ENCODE measurements at places on chromosomes 5 and 9.
A peak's percentile ranks its signal among the peaks of the same experiment; 100 is the strongest.

GRCh38 chr5:173319646-173320045 lies 8.6 kb downstream of the STC2 start:
- no peak for DNase-seq

- no peak for DNase-seq
Observed at GRCh38 chr5:67652201-67652600, 455.6 kb upstream of the CD180 start.

GRCh38 chr5:6487081-6487480 lies 38.4 kb downstream of the UBE2QL1 start:
- DNase-seq, result no peak

DNA sequence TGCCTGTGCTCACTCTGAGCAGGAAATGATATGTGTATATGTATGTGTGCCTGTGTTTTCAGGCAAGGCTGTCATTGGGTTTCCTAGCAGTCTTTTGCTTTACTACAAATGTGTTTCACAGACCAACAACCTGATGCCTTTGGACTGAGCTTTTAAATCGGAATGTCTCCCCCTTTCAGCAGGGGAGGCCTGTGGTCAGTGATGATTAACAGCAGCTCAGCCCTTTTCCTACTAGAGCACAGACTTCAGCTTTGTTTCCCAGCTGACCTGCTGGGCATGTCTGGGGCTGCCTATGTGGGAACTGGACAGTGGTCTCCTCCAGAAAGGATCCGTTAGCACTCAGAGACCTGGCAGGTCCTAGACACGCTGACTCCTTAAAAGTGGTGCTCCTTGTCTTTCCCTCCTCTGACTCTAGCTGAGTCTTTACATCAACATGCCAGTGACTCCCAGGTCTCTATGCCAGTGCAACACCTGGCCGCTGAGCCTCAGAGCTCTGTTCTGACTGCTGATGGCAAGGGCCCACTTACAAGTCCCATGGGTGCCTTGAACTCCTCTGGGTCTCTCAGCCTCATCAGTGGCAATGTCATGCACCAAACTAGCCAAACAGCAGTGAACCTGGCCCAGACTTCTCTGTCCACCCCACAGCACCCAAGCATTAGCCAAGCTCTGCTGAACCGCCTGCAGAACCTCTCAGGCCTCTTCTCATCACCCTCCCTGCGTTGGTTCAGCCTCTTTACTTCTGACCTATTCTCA lies 7.7 kb downstream of the MACROH2A1 start:
- DNase-seq, result no peak

GRCh38 chr5:103951776-103952175 lies 389.2 kb upstream of the NUDT12 start:
- DNase-seq, result no peak

DNA sequence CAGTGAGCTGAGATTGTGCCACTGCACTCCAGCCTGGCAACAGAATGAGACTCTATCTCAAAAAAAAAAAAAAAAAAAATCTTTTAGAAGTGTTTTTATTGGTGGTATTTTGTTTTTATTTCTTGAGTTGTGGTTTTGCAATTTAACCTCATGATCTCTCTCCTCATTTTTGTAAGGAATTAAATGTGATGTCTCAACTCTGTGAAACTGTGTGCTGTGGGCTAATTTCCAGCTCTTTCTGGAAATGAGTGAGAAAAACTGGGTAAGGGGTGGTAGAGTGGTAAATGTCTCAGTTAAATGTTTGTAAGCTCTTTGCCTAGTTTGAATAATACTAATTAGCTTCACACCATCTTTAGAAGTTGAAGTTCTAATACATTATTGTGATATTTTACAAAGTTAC lies 29.0 kb downstream of the ACO1 start:
- DNase-seq, result no peak

GRCh38 chr5:176723440-176723839 lies 76.2 kb downstream of the TSPAN17 start:
- DNase-seq, result no peak

GRCh38 chr5:31470608-31471007 lies 61.3 kb downstream of the DROSHA start:
- DNase-seq, result peak; percentile 36

DNA sequence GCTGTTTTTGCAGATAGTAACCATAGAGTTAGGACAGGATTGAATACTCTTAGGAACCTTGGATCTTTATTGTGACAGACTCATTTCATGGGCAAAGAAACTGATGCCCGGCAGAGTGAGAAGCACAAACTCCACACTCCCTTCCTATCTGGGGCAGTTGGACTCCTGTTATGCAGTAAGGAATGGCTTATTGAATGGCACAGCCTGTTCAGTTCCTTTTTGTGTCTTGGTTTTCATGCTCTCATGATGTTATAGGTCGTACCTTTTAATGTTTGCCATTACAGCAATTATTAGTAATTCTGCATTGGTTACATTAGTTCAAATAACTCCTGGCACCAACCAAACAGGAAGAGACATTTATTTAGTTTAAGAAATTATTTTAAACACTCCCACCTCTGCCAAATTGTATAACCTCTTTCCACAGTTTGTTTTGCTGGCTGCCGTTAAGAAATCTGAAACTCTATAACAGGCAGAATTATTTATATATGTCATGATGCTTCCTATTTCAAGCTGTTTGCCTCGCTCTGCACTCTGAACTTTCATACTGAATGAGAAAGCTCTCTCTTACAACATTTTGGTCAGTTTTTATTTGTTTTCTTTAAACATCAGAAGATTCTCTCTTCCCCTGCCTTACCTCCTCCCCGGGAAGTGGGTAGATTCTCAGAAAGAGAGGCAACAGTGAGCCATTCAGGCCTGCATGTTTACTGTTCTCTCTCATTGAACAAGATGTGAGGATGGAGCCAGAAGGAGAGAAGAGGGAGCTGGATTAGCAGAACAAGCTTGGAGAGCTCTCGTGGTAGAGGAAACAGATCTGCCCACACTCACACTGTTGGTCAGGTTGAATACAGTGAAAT lies 144.4 kb downstream of the ARHGEF28 start:
- no peak for DNase-seq

DNA sequence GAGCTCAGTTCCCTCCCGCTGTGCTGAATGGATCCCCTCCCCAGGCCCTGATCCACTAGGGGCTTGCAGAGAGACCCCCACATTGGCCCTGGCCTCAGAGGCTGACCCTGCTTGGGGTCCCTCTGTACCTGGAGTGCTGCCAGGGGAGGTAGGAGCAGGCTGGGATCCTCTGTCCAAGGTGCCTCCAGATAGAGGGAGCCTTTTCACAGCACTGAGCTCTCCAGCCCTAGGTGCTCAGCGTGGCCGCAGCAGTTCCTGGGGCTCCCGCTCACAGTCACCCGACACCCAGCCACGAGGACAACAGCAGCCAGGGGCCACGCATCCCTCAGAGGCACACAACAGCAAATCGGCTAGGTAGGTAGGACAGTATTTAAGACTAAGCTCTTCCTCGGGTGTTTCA lies 62.2 kb upstream of the IRX2 start:
- DNase-seq, result no peak

DNA sequence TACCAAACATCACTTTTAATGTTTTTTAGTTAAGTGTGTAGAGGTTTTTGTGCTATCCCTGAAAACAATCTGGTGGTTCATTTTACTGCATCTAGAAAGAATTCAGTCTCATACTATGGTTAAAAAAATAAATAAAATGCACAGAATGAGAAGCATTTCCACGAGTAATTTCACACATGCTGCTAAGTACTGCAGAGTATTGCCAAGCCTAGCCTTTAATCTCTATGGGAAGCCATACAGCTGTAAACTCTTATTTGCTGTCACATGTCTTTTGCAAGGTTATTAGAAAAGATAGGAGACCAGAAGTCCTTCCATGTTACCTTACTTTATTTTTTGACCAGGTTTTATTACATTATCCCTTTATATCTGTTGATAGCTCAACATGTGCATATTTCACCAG lies 37.6 kb upstream of the MAN2A1 start:
- DNase-seq, result no peak

DNA sequence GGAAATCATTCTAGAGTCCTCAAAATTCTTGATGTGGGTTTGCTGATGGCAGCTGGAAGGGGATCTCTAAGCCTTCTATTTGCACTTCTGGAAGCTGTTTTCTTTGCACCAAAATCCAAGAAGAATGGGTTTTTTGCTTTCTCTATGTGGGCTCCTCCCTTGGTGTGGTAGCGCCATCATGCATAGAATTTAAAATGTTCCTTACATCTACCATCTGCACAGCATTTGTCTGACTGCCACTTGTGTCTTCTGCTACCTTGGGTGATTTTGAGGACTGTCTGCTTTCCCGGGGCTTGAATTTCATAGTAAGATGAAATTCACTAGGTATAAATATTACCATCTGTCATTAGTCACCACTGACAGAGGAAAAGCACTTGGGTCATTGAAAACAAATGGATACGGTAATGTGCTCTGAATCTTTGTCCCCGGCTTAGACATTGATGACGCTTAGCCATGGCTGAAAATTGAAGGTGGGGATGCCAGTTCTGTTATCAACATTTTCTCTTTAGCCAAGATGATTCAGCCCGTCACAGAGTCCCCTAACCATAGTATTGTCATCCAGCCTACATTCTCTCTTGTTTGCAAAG lies 30.0 kb downstream of the SNX30 start:
- no peak for DNase-seq

- no peak for DNase-seq
Observed at GRCh38 chr5:172901788-172902496, 57.3 kb upstream of the RPL26L1 start.

DNA sequence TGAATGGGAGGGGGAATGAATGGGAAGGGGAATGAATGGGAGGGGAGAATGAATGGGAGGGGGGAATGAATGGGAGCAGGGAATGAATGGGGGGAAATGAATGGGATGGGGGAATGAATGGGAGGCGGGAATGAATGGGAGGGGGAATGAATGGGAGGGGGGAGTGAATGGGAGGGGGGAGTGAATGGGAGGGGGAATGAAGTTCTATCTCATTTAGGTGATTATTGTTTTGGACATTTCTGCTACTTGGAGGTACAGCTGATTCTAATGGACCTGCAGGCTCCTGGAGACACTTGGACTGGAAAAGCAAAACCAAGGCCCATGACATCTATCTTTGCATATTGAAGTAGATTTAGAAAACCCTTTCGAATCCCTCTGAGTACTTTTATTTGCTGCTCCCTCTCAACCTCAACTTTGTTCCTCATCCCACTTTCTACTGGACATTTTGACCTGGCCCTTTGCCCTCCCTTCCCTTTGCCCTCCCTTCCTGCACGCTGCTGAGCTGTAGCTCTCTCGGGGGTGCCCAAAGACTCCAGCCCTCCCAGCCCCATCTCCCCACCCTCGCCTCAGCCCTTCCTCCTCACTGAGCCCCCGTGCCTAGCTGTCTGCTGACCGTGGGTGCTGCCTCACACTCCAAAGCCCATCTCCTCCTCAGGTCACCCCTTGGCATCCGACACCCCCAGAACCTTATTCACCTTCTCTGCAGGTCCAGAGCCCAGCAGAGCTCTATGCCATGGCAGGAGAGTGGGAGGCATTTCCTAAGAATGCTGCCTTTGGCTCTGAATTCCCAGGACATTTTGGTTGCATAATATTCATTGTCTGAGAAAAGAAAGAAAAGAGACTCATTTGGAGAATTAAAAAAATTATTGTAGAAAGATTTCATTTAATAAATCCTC lies 19.9 kb upstream of the LPCAT1 start:
- DNase-seq, result no peak

GRCh38 chr9:91852801-91853347 lies 97.2 kb downstream of the ROR2 start:
- DNase-seq, result no peak

DNA sequence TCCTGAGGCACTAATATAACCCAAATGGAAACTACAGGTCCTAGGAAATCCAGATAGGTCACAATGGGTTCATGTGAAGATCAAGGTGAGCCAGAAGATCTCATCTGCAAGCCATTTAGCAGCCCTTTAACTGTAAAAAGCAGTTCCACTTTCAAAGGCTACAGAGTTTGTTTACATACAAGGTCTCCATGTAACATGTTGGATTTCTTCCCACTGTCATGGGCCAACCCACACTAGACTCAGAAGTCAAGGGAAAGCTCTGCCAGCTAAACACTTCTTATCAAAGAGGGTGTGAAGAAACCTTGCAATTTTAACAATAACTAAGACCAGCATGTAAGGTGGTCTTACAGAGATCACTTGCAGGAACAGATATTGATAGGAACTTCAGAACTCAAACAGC lies 3.8 kb upstream of the CTNNAL1 start:
- no peak for DNase-seq

DNA sequence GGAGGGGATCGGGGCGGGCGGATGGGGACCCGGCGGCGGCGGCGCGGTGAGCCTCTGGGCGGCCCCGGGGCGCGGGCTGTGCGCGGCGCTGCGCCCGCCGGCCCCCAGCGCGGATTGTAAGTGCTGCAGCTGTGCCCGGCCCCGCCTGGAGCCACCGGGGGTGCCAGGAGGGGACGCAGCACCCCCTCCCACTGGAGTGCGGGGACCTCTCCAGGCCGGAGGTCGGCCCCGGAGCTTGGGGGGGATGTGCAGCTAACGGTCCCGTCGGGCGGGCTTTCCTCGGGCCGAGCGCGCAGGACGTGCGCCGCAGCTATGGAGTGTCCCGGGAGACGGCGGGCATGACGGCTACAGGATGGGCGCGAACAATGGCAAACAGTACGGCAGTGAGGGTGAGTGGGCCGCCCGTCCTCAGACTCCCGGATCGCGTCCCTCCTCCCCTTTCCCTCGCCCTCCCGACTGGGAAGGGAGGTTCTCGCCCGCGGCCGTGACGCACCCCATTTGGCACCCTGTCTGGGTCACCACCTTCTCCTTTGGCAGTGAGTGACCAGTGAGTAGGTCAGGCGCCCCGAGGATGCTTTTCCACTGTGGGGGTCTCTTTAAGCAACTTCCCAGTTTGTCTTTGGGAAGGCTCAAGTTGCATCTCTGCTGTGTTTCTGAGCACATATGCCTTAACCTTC lies 483 bp downstream of the FBXL7 start:
- DNase-seq, result no peak

DNA sequence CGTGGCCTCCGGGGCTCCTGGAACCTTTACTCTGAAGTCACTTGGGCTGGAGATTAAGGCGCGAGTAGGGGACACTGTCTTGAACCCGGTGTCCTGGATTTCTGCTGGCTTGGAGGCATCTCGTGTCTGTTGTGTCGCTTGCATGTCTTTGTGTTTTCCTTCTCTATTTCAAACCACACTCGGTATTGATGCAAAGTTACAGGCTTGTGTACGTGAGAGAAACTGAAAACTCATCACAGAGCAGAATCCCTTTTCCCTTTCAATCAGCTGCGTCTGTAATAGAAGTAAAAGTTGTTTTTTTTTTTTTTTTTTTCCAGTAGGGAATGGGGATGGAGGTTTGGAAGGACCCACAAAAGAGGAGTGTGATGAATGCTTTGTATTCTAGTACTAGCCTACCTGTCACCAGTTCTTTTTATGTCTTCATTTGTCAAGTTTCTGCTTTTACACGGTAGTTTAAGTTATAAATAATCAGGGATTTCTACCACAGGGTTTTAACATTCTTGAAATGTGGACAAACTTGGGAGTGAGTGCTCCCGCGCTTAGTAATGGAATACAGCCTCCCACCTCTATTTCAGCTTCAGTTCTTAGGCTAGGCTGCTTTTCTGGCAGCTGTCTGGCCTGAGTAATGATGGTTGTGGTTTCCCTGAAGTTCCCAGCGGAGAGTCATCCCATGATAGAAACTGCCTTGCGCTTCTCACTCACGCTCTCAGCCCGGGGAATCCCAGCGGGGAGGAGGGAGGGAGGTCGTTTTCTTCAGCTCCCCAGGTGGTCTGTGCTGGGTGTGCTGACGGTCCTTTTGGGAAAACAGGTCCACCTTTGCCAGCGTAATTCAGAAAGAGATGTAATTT lies 763 bp downstream of the TJP2 start:
- DNase-seq, result peak; percentile 95

GRCh38 chr5:141844414-141845097 lies 33.7 kb downstream of the PCDH1 start:
- no peak for DNase-seq

- DNase-seq, result no peak
Observed at GRCh38 chr5:59020611-59021285, 437.9 kb downstream of the RAB3C start.
